Stimulated activated CD4-positive, alpha-beta T cell treated with anti-CD3 and anti-CD28 coated beads, TNF-alpha, amount 100 ng/mL, for 24 hours (primary cell): ENCODE measurements at places on chromosomes 7 and 10.

GRCh38 chr7:128888039-128888755, 22.3 kb downstream of the KCP start:
- no peak for DNase-seq

DNA sequence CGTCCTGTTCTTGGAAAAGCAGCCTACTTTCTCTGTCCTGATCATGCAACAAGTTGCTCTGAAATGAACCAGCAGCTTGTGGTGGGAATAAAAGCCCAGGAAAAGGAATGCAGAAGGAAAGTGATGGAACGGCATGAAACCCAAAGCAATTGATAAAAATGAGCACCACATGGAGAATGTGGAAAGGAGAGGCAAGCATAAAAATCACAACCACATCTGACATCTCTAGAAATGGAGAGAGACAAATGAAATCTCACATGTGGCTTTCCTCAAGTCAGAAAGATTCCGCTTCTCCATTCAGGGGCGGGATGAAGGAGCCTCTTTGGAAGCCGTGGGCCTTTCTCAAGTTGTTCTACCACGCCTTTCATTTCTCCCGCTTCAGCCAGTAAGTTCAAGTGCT, 631.7 kb upstream of the GALNT17 start:
- no peak for DNase-seq

- no peak for DNase-seq
Observed at GRCh38 chr7:115410972-115411686, 489.2 kb downstream of the MDFIC start.

DNA sequence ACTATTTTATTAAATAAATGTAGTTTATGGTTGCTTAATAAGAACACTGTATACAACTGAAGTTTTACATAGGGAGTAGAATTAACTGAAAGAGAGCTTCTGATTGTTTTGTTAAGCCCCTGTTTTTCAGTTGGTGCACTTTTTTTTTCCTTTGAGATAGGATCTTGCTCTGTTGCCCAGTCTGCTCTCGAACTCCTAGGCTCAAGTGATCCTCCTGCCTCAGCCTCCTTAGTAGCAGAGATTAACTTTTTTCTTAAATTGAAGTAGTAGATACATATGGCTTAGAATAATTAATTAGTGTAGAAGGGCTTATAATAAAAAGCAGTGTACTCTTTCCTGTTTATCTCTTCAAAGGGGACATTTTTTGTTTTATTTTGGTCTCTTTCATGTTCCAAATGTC, 11.2 kb downstream of the SDHAF3 start:
- DNase-seq, result no peak

GRCh38 chr7:84502239-84502638, 307.6 kb upstream of the SEMA3A start:
- DNase-seq, result no peak

- DNase-seq, result no peak
Observed at GRCh38 chr7:4113271-4113670, 568.8 kb upstream of the FOXK1 start.

- no peak for DNase-seq
Observed at GRCh38 chr10:7388602-7389001, 22.2 kb downstream of the SFMBT2 start.

DNA sequence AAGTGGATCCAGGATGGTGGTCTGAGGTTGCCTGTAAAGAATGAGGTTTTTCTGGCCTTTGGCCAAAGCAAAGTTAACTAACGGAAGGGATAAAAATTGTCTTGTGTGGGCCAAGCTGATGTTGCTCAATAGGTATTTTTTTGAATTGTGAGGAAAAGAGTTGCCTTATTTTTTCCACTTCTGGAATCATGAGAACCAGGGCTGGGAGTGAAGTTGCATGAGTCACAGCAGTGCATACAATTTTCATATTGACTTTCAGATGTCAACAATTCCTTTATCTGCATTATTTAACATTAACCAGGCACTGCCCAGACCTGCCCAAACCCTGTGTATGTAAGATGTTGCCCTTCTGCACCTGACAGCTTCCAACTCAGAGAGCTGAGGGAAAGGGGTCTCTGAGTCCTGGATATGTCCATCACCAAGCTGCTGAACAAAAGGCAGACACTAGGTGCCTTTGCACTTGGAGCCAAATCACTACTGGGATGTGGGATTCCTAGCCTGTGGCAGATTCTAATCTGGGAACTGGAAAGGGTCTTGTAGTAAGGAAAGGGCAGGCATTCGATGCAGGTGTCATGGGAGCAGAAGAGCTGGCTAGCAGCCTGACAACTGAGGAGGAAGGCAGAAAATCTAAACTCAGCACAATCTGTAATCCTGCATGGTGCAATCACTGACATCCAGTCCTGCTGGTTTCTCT, 52.3 kb upstream of the SLC35B4 start:
- DNase-seq, result no peak

DNA sequence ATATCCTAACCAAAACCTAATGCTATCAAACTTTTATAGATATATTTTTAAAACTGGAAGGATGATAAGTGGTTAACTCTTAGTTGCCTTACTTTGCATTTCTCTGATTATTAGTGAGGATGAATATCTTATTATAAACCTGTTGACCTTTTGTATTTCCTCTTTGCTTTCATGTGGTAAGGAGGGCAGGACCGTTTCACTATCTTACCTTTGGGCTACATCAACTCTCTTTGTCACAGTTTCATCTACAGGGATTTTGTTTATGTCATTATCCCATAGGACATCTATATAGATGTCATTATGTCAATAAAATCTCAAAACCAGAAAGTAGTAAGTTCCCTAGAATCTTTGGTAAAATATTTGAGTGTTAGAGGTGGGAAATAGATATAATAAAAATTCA, 219.3 kb downstream of the THSD7A start:
- DNase-seq, result no peak

- no peak for DNase-seq
Observed at GRCh38 chr7:142459551-142459963, 201.7 kb upstream of the PRSS58 start.

DNA sequence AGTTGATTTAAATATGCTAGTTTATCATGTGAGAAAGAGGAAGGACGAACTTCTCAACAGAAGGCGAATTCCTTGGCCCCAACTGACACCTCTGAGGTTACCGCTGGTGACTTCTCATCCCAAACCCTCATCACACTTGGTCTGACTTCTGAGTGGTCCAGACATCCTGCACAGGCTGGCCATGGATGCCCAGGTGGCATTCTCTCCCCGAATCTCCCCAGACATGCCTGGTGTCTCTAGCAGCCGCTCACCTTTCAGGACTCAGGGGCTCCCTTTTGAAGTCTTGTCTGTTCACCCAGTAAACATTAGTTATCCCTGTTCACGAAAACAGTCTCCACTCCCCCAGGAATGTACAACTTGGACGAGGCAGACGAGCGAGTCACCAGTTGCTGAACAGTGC, 157.7 kb downstream of the ADARB2 start:
- no peak for DNase-seq

- no peak for DNase-seq
Observed at GRCh38 chr10:98168147-98168546, 33.7 kb downstream of the R3HCC1L start.

- no peak for DNase-seq
Observed at GRCh38 chr7:158108646-158109293, 478.9 kb downstream of the PTPRN2 start.

- DNase-seq, result no peak
Observed at GRCh38 chr10:17758200-17758599, 6.2 kb downstream of the TMEM236 start.

- DNase-seq, result no peak
Observed at GRCh38 chr7:88233828-88234227, 14.0 kb upstream of the SRI start.

DNA sequence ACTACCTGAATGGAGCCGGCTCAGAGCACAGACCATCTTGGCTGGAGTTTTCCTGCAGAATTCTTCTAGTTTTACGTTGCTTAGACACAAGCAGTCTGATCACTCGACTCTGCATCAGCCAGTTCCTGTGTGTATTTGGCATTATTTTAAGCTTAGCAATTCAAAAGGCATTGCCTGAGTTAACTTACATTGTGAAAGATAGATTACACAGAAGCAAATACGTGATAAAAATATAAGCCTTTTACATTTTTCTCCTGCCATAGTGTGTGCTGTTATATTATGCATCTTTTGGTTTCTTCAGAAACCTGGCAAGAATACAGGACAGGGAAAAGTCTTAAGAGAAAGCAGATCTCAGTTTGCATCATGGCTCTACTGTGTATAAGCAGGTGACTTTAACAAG, 98.1 kb downstream of the LRRC4 start:
- DNase-seq, result no peak
